ENCODE measurements at places on chromosomes 2 and 18.

DNA sequence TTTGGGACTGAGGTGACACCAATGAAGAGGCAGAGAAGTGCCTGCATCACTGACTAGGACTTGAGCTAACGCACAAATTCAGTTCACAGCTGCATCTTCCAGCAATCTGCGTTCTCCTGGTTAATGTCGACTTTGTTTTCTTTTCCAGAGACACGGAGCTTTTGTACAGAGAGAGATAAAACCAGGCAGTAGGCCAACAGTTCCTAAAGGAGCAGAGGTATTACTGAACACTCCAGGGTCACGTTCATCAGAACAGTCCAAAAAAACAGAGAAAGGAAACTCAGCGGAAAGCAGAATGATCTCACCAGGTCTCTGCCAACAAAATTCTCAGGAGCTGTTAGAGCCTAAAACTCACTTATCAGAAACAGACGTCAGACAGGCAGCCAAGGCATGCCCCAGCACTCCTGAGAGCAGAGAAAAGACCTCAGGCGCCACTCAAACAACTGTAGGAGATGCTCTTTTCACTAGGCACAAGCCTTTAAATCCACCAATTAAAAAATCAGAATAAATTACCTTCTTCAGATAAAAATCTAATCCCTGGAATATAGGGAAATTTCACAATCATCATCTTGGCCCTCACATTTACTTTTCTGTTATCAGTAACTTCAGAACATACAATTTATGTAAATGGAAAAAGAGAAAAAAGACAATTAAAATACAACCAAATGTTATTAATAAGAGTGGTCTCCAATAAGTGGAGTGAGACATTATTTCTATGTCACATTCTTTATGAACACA, 95.9 kb upstream of the SPTBN1 start:
- no peak overlapping the region for H3K4me3 ChIP-seq
- DNase-seq, result no peak
- H3K36me3 ChIP-seq, result no peaks in the 10 kb centered on the region
- H3K27ac ChIP-seq, result no peak overlapping the region
- H3K27me3 ChIP-seq, result no peaks in the 10 kb centered on the region
- no peaks in the 10 kb centered on the region for H3K4me1 ChIP-seq

GRCh38 chr2:15348636-15349035, 212.5 kb downstream of the NBAS start:
- peaks cover 4% of the 10 kb centered on the region for H3K4me1 ChIP-seq
- DNase-seq, result no peak
- H3K4me3 ChIP-seq, result no peak overlapping the region
- H3K27me3 ChIP-seq, result no peaks in the 10 kb centered on the region

DNA sequence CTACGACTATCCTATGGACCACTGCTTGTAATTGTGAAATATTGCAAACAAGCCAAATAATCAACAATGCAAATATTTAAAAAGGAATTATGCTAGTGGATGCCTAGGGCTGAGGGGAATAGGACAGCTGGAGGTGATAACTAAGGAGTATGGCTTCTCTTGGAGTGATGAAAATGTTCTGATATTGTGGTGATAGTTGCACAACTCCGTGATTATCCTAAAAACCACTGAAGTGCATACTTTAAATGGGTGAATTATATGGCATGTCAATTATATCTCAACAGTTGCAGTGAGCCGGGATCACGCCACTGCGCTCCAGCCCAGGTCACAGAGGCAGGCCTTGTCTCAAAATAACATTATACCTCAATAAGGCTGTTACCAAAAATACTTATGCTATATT, 125.1 kb upstream of the SH3BP4 start:
- no peak overlapping the region for H3K4me3 ChIP-seq
- H3K27ac ChIP-seq, result no peak overlapping the region
- H3K36me3 ChIP-seq, result no peaks in the 10 kb centered on the region
- H3K27me3 ChIP-seq, result no peaks in the 10 kb centered on the region
- H3K4me1 ChIP-seq, result no peaks in the 10 kb centered on the region

GRCh38 chr2:109128616-109129355, at the start of gene SH3RF3:
TSS of gene SH3RF3 (plus strand) at chr2:109129205.
- H3K27ac ChIP-seq, result no peak within 1 kb of the TSS
- DNase-seq, result peak; percentile 65
- peak within 1 kb of the TSS; percentile 38 for H3K4me3 ChIP-seq
- H3K27me3 ChIP-seq, result peaks cover 11% of the 10 kb centered on the region
- no peaks in the 10 kb centered on the region for H3K36me3 ChIP-seq
- H3K4me1 ChIP-seq, result no peaks in the 10 kb centered on the region

GRCh38 chr2:43097644-43098408, 128.6 kb downstream of the ZFP36L2 start:
- H3K4me3 ChIP-seq, result no peak overlapping the region
- H3K4me1 ChIP-seq, result peaks cover 2% of the 10 kb centered on the region
- no peak overlapping the region for H3K27ac ChIP-seq
- no peak for DNase-seq
- no peaks in the 10 kb centered on the region for H3K27me3 ChIP-seq
- no peaks in the 10 kb centered on the region for H3K36me3 ChIP-seq

GRCh38 chr2:189178726-189179569, 613 bp downstream of the COL5A2 start:
- DNase-seq, result peak; percentile 75
- H3K4me1 ChIP-seq, result peaks cover 2% of the 10 kb centered on the region
- H3K4me3 ChIP-seq, result peak overlapping the region; percentile 89

DNA sequence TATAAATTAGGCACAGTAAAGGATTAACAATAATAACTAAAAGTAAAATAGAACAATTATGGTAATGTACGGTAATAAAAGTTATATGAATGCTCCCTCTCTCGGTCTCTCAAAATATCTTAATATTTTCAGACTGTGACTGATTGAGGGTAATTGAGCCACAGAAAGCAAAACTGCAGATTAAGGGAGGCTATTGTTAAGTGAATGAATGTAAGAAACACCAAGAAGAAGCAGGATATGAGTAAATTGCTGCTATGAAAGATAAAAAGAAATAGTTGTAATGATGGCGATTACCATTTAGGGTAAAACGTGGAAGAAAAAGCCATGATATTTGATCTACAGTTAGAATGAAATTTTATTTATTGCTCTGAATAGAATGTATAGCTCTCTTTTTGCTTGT, 24.1 kb downstream of the GULP1 start:
- no peak overlapping the region for H3K4me3 ChIP-seq
- H3K27ac ChIP-seq, result no peak overlapping the region
- no peak for DNase-seq
- H3K27me3 ChIP-seq, result no peaks in the 10 kb centered on the region

DNA sequence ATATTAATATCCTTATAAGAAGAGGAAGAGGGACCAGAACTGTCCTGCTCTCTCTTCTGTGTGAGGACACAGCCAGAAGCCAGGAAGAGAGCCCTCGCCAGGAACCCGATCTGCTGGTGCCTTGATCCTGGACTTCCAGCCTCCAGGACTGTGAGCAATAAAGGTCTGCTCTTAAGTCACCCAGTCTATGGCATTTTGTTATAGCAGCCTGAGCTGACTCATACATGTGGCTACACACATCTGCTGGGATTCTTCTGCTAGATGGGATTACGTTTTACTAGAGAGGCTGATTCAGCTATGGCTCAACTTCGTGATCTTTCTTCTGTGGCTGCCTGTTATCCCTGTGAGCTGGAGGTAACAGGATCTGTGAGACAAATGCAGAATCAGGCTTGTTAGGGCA, 29.6 kb downstream of the ARL4C start:
- H3K27me3 ChIP-seq, result no peaks in the 10 kb centered on the region
- no peaks in the 10 kb centered on the region for H3K4me1 ChIP-seq
- no peak for DNase-seq
- no peak overlapping the region for H3K27ac ChIP-seq
- H3K36me3 ChIP-seq, result no peaks in the 10 kb centered on the region

Measured in mesendoderm (in vitro differentiated cells).